Muscle of leg (tissue), 16 donors: ENCODE measurements at places on chromosomes 11 and 22.

DNA sequence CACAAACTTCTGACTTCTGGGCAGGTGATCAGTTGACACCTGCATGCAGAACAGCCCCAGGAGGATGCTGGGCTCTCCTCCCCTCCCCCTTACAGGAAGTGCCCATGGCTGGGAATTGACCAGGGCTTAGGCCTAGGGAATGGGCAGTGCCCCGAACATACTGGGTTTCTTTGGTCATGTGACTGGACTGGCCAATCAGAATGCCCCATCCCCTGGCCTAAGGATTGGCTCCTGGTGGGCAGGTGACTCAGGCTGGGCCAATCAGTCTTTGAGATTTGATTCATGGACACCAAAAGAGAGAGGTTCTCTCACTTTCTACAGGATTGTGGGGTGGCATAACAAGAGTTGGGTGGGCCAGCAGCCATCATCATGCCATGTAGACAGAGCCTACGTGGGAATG is 37.1 kb downstream of the MCM5 start:
- DNase-seq: no peak

- no peak for DNase-seq
These were observed 18.0 kb upstream of the BID start for GRCh38 chr22:17792299-17792698.

GRCh38 chr11:119800171-119800570 is 71.2 kb upstream of the NECTIN1 start:
- no peak for DNase-seq

DNA sequence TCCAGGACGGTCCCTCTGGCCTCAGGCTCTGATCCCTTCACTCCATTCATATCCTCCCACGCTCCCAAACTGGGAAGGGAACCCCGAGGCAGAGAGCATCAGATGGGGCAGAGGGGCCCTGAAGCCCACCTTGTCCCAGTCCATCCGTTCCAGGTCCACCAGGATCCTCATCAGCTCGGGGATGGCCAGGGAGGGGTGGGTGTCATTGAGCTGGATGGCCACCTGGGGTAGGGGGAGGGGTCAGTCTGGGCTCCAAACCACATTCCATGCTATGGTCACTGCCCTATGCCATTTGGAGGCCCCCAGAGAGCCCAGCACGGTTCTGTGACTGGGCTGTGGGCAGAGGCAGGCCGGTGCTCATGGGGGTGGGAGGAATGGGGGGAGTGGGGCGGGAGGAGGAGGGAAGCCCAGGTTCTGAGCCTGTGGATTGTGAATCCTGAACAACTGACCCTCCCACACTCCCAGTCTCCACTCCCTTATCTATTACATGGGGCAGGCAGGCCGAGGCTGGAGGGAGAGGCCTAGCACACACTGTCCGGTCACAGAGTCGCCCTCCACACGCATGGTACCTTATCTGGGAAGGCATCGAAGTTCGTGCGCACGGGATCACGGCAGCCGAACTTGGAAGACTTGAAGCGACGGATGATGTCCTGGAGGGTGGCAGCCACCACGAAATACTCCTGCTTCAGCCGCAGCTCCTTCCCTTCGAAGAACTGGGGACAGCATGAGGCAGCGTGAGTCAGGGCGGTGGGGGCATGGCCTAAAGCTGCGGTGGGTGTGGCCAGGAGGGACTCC is 5.5 kb downstream of the PYGM start:
- no peak for DNase-seq

DNA sequence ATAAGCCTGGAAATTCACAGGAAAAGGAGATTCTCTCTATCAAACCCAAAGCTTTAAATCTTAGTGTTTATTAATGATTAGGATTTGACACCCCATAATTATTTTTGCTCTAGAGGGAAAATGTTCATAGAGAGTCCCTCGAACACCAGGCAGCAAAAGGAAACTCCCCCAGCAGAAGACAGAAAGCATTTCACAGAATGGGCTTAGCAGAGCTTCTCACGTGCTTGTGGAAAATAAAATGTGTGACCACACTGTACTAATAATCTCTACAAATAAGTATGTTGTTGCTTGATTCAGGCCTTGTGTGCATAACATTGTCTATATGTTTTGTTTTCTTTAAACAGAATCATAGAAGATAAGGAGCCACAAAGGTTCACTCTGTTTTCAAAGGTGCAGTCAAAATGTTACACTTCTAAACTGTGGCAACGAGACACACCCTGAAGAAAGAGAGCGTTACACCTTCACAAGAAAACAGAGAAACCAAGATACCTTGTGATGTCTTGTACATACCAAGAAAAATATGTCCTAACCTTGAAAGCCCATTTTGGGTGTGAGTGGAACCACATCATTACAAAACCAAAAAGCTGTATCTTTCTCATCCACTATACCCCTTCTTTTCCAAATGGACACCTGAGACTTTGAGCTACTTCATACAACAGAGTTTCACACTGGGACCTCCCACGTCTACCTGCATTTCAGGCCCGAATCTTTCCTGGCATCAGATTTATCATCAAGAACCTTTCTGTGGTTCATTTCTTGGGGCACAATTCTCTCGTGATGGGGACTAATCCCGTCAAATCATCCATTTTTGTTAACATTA is 282.5 kb downstream of the ETS1 start:
- DNase-seq: no peak

DNA sequence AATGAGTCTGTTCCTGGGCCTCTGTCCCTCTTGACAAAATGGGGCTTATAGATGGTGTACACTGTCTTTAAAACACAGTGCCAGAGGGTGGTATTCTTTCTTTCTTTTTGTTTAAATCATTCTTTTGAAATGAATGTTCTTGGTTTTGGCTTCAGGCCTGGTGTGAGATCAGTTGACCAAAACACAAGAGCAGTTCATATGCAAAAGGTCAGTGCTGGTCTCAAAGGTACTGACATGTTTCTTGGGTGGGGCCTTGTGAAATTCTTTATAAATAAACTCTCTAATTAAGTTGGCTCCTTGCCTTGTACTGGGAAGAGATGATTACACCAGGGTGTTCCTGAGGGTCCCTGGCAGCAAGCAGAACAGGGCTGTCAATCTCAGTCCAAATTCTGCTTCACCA is 110.0 kb downstream of the FBXO7 start:
- DNase-seq: peak; percentile 38

DNA sequence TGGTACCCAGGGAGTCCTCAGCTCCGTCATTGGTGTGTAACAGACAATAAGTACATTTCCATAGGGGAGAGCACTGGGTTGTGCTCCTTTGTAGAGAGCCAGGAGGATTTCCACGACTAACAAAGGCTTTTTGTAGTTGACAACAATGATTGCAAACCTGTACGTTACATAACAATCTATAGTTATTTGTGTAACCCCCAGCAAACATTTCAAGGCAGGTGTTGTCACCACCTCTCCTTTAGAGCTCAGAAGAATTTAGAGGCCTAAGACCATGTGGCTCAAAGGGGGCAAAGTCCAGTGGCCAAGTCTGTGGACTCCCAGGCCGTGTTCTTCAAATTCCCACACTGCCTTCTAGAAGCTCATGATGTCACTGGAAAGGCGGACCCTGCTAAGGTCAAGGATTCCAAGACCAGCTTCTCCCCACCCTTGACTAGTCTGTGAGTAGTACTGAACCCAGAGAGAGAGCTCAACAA is 15.8 kb downstream of the RPL27A start:
- no peak for DNase-seq

- no peak for DNase-seq
These were observed 808.0 kb upstream of the CCDC179 start for GRCh38 chr11:23668324-23668723.

GRCh38 chr22:32632512-32633315 is 158.1 kb downstream of the FBXO7 start:
- DNase-seq: no peak

GRCh38 chr22:40238425-40239344 is 61.0 kb downstream of the TNRC6B start:
- DNase-seq: no peak

- no peak for DNase-seq
These were observed 19.3 kb upstream of the YWHAH start for GRCh38 chr22:31925056-31925455.

DNA sequence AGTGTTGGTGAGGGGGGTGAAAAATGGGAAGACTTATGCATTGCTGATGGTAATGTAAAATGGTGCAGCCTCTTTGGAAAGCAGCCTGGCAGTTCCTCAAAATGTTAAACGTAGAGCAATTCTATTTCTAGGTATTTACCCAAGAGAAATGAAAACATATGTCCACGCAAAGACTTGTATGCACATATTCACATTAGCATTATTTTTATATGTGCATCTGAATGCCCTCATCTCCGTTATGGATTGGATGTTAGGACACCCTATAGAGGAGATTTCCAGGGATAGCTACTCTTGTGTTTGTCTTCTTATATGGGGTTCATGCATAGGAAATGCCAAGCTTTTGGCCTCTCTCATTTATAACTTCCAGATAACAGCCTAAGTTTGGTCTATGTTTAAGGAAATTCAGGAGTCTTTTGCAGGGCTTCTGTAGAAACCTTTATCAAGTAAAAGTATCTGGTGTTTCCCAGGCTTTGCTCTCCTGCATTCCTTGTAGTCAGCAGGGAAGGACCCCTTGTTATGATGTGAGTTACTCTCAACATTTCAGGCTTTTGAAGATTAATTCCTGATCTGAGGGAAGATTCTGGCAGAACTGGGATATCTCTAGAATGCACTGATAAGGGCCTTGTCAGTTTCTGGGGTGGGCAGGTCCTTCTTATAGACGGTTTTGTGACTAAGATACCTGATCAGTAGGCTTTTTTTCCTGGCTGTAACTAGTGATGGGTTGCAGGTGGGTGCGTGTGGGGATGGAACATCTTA is 116.8 kb downstream of the TEAD1 start:
- DNase-seq: no peak

DNA sequence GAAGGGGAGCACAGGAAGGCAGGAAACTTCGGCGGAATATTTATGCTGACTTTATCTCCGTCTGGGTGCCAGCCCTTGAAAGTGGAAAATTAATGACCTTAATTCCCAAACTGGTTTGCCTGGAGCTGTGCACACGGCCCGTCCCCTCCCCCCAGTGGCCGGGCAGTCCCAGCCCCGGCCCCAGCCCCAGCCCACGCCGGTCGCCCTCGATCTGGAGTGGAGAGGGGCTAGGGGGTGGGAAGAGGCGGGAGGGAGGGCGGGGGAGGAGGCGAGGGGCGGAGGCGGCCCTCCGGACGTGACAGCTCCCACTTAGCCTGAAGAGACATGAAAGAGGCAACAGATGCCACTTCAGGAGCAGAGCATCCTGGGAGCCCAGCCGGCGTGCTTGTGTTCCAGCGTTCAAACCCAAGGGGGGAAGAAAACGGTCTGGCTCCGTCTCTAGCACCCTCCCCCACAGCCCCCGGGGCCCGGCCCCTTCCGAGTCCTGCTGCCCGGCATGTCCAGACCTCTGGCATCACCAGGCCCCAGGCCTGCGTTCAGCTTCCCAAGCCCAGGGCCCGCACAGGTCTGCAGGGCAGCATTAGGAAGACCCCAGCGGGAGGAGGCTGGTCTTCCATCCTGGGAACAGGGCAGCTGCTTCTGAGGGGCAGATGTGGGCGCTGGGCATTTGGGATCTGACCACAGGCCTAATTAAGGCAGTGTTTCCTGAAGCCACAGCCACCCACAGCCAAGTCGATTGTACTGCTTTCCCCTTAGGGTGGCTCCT is 20.0 kb upstream of the LMO1 start:
- peak; percentile 37 for DNase-seq

DNA sequence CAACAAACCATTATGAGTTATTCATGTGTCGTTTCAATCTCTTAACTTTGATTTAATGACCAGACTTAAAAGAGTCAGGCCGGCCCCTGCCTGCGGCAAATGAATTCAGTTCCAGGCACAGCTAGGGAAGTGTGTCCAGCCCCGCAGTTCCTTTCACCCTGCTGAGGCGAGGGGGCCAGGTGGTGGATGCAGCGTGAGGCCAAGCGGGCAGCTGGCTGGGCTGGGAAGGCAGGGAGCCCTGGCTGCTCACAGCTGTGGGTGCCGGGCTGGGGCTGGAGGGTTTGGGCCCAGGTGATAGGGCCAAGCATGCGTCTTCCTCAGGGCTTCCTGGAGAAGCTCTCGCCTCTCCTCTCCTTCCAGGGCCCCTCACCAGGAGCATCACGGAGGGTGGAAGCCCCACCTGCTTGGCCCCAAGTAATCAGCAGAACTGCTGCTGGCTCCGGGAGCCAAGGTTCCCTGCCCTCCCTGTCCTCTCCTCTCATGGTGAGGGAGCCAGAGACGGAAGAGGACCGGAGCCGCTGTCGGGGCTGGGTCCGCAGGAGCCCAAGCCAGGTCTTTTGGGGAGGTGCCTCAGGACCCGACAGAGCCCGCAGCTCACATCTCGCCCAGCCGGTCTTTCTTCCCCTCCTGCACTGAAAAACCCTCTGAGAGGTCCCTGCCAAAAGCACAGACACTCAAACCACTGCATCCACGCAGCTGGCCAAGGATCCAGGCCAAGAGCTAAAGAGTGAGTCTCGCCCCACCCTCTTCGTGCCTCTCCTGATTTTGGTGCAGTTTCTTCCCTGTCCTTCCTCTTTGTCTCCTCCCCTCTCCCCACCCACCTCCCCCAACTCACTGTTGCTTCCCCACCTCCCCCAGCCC is 97.0 kb downstream of the ST3GAL4 start:
- peak; percentile 83 for DNase-seq

DNA sequence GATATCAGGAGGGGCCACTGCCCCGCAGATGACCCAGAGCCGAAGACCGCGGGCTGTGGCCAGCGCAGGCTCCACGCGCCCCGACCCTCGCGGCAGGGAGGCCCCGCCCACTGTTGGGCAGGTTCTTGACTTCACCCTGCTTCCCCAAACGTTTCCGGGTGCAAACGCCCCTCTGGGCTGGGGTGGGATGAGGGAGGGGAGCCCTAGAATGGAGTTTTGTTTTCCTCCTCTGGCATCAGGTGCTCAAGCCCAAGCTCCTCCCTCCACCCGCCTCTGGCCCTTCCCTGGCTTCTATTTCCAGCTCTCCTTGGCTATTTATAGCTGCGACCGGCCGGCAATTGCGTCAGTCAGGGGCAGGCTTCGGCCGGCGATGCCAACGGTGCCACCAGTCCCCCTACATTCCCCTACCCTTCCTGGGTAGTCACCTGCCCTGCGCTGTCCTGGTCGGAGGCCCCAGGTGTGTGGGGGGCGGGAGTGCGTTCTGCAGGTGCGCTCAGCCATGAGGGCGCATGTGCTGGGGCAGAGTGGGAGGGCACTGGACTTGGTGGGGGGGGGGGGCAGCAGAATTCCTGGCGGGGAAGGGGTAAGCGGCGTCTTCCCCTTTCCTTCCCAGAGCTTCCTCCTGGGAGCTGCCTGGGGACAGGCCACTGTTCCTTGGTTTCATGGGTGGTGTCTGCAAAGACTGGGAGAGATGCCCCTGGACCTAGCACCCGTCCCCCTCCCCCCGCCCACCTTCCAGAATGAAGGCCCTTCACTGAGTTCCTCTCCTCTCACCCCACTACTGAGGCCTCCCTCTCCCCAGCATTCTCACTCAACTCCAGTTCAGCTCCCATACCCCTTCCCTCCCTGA is 23.6 kb downstream of the DUSP8 start:
- DNase-seq: peak; percentile 77
